ENCODE measurements at places on chromosomes 1 and 21. TPM values are rescaled to one million over a fixed set of nuclear protein-coding genes. Genes with fewer than 3 reads are reported as not detected.
A peak's percentile ranks its signal among the peaks of the same experiment; 100 is the strongest.

The C1orf210 gene
- 0.27 TPM for total RNA-seq

The DIRAS3 gene
- 0.59 TPM for total RNA-seq

The MR1 gene
- 3.5 TPM for total RNA-seq

The OR2AK2 gene
- not detected for total RNA-seq

The EPHA8 gene
- total RNA-seq: not detected

GRCh38 chr21:44434936-44435635 lies 20.2 kb upstream of the LRRC3 start:
- no peak for DNase-seq

- no peak for DNase-seq
Observed at GRCh38 chr1:25958465-25958864, 39.4 kb downstream of the PAFAH2 start.

GRCh38 chr1:4796161-4797015 lies 142.0 kb downstream of the AJAP1 start:
- no peak for DNase-seq

DNA sequence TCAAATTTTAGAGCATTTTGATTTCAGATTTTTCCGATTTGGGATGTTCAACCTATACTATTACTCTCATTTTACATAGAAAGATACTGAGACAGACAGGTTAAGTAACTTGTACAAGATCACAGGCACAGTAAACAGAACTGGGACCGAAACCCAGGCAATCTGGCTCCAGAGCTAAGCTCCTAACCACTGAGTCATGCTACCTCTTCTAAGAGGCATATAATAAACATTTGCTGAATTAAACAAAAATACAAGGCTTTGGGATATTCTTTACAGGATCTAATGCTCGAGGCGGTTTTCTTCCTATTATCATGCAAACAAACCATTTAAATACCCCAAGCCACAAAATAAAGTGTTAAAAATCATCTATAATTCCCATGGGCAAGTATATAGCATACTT lies 50.3 kb downstream of the MCOLN2 start:
- no peak for DNase-seq

DNA sequence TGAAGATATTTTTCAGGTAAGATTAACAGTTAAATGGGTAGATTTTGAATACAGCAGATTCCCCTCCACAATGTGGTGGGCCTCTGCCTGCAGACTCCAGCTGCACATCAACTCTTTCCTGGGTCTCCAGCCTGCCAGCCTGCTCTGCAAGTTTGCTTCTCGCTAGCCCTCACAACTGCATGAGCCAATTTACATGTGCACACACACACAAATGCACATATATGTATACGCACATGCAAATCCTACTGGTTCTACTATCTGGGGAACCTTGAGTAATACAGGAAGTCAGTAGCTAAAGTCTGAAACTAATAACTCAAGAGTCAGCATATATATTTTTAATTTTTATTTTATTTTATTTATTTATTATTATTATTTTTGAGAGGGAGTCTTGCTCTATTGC lies 34.8 kb upstream of the QSOX1 start:
- DNase-seq: no peak

DNA sequence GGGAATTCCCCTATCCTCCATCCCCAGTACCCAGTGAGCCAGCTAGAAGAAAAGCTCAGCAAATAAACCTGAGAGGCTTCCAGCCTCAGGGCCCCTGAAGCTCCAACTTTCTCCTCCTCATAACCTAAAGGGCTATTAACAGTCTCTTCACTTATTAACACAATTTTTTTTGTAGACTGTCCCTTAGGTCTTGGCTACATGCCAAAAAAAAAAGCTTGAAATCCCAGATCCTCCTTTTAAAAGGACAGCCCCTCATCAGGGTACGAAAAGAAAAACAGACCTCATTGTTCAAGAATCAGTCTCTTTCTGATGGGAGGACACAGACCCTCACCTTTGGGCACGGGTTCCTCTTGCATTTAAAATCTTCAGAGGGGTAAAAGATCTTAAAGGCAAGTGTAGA lies 72.8 kb upstream of the CD1D start:
- no peak for DNase-seq

DNA sequence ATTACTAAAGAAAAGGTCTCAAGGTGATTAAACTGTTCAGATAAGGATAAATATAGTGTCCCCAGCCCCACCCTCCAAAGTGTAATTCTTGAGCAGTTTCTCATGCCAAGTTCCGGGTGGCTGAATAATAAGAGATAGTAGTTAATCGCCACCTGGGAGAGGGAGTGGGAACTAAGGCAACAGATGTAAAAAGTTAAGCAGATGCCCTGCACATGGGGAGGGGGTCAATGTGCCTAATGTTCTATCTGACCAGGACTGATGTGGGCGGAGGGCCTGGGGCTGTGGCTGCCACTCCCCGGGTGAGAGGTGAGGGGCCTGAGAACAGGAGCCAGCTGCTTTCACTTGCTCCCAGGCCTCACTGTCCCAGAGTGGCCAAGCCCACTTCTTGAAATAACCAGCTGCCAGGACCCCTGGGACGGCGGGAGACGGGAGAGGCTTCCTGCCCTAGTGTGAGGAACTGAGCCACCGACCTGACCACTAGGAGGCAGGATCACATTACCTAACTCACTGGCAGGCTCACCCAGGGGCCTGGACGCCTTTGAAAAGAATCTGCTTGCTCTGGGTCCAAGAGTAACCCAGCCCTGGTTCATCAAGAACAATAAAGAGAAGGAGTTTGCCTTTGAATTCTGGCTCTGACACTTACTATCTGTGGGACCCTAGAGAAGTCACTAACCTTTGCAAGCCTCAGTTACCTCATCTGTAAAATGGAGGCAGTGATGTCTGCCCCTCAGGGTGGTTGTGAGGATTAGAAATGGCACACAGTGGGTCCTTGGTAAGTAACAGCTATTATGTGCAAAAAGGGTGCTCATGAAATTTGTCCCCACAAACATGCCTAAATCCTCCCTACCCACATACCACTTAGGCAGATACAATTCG lies 179.2 kb downstream of the ATG4C start:
- DNase-seq: no peak

GRCh38 chr1:92310185-92310597 lies 11.3 kb downstream of the RPAP2 start:
- DNase-seq: no peak

GRCh38 chr1:26164861-26165842 lies 3.6 kb downstream of the C1orf232 start:
- DNase-seq: no peak

DNA sequence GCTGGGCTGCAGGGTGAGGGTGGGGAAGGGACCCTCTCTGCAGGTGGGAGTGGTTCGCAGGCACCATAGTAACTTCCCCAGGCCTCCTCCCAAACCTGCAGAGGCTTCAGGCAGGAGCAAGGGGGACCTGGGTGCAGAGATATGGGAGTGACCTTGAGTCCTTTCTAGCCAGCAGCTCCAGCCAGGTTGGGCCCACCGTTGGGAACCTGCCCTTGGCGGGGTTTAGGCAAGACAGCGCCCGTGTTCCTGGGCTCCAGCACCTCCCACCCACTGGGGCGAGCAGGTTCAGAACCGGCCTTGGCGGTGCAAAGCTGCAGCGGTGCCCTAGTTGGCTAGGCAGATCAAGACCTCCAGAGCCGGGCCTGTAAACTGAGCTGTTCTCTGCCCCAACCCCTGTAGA lies 2.2 kb upstream of the PRDM16 start:
- no peak for DNase-seq

DNA sequence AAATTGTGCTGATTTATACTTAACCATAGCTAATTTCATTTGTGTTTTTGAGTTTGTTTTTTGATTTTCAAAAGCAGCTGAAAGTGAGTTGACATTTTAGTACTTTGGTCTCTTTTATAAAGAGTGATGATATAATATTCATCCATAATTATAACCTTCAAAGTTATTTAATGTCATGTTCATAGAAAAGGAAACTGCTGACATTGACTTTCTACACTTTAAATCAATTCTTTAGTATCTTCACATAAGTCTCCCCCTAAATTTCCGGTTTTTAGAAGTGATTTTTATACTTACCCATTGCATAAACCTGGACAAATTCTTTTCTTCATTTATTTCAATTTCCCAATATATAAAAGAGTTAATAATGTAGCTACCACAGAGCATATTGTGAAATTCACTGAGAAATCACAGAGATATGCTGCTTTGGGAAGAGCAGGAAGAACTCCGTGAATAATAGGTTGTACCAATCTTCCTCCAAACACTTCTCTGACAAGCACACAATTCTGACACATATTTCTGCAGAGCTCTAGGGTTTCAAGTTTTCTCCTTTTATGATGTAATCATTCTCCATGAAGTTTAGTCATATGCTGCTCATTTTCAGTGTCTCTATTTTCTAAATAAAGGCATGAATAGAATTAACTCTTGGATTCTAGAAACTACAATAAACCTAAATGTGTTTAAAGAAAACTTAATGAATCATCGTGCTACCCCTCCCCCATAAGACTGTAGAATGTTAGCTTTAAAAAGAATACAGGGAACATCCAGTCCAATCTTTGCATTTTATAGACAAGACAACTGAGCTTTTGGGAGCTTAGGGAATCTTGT lies 25.6 kb upstream of the CDC42BPA start:
- DNase-seq: no peak

GRCh38 chr1:207938016-207938415 lies 27.1 kb upstream of the CD34 start:
- no peak for DNase-seq

DNA sequence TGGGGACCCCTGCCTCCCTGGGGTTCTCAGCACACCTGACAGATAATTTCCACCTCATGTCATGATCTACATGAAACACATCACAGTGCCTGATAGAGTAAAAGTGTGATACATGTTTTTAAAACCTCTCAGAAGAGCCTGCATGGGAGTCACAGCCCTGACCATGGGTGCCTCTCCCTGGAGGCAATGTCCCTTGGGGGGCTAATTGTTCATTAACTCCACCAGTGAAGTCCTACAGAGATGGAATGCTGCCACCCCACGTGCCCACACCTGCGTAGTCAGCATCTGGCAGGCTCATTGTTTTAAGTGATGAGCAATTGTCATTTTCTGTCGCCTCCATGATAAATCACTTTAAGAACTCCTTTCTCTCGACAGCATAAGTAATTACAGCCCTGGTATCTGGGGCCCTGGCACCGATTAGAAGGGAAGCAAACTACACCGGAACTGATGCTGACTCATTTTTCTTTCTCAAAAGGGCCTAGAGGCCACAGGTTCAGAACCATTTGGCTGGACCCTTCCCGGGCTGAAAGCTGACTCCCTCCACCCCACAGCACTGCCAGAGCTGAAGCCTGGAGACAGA lies 109.6 kb upstream of the GJB5 start:
- DNase-seq: no peak

GRCh38 chr1:43243299-43243698 lies 26.5 kb upstream of the TMEM125 start:
- DNase-seq: no peak

- no peak for DNase-seq
Observed at GRCh38 chr1:47898133-47898845, 98.9 kb downstream of the TRABD2B start.

GRCh38 chr1:221072214-221072613 lies 193.0 kb downstream of the HLX start:
- no peak for DNase-seq

DNA sequence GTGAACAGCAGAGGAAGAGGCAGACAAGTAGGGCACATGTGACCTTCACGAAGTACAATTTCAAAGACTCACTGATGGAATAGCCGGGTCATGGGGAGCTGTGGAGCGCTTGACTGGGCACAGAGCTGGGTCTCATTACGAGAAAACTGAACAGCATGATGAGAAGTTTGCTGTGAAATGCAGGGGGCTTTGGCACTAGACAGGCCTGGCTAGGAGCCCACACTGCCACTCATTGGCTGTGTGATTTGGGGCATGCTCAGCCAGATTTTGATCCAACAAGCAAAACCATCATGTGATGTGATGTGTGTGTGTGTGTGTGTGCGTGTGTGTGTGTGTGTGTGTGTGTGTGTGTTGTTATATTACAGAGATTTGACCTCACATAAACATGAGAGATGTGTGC lies 4.9 kb upstream of the IFNGR2 start:
- no peak for DNase-seq

GRCh38 chr1:83545066-83545862 lies 453.7 kb downstream of the TTLL7 start:
- DNase-seq: no peak

GRCh38 chr1:47684964-47685762 lies 247.3 kb downstream of the FOXD2 start:
- no peak for DNase-seq

- no peak for DNase-seq
Observed at GRCh38 chr21:40291560-40291959, 424.3 kb downstream of the PCP4 start.

GRCh38 chr21:42630626-42631025 lies 22.8 kb upstream of the PDE9A start:
- DNase-seq: no peak

DNA sequence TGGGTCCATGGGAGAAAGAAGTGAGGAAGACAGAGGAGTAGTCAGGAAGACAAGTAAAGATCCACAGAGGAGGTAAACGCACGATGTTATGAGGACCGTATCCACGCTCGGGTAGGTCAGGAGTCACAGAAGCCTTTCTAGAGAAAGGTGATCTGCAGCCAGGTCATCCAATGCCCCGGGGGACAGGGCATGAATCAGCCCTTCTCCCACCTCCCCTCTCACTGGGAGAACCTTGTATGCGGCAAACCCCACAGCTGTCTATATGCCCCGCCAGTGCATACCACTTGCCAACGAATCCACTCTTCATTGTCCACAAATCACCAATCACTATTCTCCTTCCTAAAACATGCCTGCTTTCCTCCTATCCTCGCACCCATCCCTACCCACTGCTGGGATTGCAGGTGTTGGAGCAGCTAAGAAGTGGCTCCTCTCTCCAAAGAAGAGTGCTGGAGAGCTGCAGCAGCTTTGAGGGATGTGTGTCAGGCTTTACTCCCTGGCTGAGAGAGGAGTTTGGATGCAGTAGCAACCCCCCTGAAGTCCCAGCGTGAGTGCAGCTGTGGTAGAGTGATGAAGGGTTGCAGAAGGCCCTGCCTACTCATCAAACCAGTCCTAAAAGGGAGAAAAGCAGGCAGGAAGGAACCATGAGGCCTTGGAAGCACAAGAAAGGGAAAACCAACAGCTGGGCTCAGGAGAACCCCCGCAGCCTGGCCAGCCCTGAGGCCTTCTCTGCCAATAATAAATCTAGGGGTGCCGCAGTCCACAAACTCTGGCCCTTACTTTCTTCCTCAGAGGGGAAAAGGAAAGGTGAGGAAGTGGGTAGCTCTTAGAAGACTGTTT lies 102.2 kb upstream of the GADD45A start:
- no peak for DNase-seq

- DNase-seq: no peak
Observed at GRCh38 chr21:34333121-34333739, 30.6 kb upstream of the KCNE2 start.

GRCh38 chr21:46124083-46124925 lies 26.4 kb downstream of the COL6A2 start:
- peak; percentile 8 for DNase-seq

GRCh38 chr1:86504137-86504479 lies 35.4 kb downstream of the CLCA1 start:
- DNase-seq: no peak

DNA sequence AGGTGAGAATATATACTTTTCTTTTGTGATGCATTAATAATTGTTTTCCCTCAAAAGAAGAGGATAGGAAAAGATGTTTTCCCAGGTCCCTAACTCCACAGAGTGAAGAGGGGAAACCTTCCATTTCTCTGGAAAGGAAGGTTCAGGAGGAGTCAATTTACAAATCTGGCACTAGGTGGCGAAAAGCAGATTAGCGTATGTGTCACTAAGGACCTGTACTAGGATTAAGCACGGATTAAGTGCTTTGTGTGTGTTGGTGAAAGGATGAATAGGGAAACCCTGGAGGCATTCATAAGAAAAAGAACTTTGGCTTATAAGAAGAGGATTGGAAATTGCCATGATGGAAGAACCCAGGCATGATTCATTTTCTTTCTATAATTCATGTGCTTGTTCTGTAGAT lies 410.1 kb upstream of the PLXNA2 start:
- DNase-seq: no peak
